ENCODE measurements at places on chromosomes 13 and 19. TPM values are rescaled to one million over a fixed set of nuclear protein-coding genes. Genes with fewer than 3 reads are reported as not detected.

DNA sequence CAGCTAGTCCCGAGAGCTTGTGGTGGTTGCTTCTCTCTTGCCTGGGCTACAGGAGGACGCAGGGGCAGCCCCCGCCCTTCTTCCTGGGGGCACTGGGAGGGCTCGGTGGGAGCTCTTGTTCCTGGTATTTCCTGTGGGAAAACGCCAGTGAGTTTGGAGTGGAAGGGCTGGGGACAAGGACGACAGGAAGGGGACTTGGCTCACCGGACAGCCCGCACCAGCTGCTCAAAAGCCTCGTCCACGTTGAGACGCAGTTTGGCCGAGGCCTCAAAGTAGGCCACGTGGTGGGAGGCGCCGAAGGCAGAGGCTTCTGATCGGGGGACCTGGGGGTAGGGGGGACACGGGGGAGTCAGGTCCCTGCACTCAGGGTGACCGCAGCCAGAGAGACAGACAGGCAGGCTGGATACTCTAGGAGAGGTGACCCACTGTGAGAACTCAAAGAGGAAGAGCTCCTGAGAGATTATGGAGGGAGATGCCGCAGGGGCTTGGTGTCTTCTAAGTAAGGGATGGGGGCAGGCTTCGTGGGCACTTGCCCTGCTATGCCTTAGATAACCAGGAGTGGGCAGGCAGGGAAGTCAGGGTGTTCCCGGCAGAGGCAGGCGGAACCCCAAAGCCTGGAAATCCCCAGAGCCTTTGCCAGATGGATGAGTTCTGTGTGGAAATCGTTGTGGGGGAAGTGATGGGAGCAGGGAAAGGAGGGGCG is 4.3 kb downstream of the RRAS start:
- no peak for DNase-seq

Gene ATCAY
- not detected for total RNA-seq

DNA sequence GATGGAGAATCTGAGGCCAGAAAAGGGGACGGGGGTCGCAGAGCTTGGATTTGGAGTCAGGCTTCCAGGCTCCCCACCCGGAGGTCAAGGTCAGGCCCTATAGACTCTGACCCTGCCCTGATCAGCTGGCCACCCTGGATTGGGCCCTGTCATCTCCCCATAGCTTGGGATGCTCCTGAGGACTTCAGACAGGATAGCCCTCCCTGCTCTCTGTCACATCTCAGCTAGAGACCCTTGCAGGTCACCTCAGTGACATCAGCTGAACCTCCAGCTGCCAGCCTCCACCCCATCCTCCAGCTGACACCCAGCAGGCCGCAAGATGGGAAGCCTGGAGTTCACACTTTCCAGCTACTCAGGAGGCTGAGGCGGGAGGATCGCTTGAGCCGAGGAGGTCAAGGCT is 2.8 kb upstream of the TPM4 start:
- no peak for DNase-seq

DNA sequence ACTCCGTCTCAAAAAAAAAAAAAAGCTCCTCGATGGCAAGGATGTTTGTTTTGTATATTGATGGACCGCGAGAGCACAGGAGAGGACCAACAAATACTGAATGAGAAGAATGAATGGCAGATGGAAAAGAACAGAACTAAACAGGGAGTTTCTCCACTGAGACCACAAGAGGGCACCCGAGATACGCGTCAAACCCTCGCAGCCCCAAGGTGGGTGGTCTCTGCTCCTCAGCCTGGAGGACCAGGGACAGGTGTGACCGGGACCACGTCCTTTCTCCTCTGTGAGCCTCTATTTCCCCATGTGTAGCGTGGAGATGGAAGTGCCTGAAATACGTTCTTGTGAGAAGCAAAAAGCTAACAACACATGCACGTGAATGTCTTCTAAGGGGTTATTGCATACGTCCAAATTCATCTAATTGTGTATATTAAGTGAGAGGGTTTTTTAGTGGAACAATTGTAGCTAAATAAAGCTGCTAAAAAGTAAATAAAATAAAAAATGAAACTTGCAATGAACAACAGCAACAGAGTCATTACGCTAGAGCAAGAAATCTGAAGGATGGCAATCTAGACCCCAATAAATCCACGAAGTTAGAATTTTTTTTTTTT is 8.3 kb upstream of the CDC42EP5 start:
- DNase-seq: peak; percentile 37

Gene SLC15A1
- total RNA-seq: not detected

GRCh38 chr13:60467098-60467497 is 70.1 kb downstream of the TDRD3 start:
- no peak for DNase-seq

Gene SHANK1
- total RNA-seq: not detected

- DNase-seq: no peak
Observed at GRCh38 chr19:2260341-2260805, 4.2 kb upstream of the JSRP1 start.

DNA sequence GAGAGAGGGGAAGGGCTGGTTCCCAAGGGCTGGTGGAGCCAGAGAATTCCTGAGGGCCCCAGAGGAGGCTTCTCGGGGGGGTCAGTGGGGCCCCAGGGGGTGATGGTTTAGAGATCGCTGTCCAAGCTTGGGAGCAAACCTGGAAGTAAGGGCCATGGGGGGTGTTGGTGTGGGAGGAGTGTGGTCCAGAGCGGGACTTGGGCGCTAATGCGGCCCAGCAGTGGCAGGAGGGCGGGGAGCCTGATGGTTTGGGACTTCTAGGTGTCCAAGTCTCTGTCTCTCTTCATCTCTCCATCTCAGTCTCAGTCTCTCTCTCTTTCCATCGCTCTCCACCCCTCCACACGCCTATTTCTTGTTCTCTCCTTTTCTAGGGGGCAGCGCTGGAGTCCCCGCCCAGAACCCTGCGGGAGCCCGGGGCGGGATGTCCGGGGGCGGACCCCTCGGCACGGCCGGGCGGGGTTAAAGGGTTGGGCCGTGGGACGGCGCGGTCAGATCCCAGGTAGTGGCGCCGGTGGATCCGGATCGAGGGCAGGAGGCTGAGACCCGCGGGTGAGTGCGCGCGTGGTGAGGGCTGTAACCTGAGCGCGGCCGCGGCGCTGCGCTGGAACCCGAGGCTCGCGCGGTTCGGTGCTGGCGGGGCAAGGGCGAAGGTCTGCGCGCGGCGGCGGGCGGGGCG is at the start of gene CYP4F22:
Gene CYP4F22, plus strand, starts transcription at position 491 of the 676 bp plus-strand sequence. CDS start 16,812 bp downstream, outside the sequence.
- DNase-seq: peak; percentile 25

DNA sequence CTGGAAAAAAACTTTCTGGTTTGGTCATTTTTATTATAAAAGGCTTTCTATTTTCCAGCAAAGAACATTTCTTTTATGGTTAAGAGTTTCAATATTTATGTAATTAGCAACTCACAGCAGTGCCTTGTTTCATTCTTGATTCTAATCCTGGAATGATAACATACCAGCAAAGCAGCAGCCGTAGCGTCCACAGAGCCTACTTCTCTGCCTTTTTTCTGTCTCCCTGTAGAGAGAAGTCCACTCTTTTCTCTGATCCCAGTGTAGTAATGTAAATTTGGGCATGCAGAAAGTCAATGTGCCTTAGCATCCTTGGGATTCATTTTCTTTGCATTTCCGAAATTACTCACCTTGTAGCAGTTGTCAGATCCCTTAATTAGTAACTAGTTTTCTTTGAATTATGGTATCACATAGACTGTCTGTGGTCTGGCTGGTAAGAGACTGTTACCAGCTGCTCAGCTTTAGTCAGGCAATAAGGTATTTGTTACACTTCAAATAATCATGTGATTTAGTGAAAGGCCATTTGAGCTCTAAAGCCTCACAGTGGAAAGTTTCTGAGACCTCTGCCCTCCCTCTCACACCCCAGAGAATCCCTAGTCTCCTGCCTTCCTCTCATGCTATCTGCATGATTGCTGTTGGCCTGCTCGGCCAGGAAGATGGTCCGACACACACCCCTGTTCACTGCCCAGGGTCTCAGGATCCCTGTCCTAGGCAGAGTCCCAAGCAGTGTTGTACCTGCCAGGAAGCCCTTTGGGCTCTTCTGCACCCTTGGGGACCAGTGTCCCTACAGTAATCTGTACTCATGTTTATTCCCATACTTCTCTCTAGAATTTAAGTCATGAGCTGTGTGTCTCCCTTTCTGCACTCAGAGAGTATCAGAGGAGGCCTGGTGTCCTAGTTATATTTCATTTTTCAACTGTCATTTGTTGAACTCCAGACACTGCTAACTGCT is 86.3 kb downstream of the LRCH1 start:
- DNase-seq: no peak

DNA sequence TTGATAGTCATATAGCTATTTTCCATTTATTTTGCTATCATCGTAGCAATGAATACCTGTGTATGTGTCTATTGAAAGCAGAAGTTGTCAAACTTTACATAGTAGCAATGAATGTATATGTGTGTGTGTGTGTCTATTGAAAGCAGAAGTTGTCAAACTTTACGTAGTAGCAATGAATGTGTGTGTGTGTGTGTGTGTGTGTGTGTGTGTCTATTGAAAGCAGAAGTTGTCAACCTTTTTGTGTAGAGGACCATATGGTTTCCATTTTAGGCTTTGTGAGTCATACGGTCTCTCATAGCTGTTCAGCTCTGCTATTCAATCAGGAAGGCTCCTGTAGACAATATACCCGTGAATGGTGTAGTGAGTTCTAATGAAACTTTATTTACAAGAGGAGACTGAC is 20.8 kb downstream of the NLRP4 start:
- no peak for DNase-seq

GRCh38 chr13:23629566-23630272 is 59.5 kb downstream of the TNFRSF19 start:
- DNase-seq: no peak

DNA sequence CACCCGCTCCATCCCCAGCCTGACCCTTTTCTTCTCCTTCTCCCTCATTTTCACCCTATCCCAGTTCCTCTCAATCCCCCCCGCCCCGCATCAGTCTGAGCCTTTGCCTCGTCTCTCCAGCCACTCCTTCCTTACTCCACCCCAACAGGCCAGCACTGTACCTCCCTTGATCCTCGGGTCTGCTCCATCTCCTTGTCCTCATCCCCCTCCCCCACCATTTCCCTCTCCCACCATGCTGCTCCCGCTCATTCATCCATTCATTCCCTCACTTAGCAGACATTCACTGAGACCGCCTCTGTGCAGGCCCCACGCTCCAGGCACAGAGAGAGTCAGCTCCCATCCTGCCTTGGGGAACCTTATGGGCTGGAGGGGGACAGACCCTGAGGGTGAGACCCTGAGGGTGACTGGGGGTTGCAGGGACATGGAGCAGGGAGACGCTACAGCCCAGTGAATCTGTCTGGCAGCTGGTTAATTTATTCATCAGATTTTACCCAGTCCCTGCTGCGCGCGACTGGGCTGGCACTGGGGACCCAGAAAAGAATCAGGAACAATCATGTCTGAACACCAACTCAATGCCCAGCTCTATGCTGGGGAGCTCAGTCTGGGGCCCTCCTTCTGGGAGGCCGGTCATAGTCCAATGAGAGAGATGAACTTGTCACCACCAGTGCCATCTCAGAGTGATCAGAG is 881 bp downstream of the ARHGAP33 start:
- DNase-seq: no peak

DNA sequence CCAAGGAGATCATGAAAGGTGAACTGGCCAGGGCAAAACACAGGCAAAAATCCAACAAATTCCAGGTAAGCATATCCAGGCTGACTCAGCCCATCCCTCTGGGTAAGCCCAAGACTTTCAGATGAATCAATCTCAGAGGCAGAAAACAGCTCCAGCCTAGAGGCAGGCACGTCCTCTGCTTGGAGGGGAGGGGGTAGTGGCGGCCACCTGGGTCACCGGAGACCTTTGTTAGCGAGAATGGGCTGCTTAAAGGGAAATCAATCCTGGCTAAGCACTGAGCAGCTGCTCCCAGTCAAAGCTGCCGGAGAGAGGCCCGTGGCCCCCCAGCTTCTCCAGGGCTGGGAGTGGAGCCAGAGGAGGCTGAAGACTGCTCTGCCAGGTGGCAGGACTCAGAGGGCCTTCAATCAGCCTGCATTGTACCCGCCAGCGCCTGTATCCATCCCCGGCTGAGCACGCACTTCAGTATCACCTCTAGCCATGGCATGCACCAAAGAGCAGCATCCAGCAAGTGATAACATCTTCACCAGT is 48.2 kb downstream of the PIN1 start:
- no peak for DNase-seq

DNA sequence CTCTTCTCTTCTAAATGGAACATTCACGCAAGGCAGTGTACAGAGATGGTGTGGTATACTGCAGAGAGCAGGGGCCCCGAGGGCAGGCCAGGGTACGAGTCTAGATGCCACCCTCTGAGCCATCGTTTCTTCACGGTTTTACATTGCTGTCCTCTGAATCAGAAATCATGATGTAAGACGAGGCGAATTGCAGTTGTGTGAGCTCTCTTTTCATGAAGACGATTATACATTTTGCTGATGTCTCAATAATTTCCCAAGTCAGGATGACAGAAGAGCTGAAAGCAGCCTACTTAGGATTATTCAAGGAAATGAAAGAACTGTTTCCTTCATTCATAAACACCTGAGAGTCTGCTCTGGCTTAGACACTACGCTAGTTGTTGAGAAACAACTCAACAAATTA is 93.8 kb upstream of the RNF113B start:
- no peak for DNase-seq
